Activated CD4-positive, CD25-positive, alpha-beta regulatory T cell treated with anti-CD3 and anti-CD28 coated beads, Interleukin-2, amount 50 U/mL, for 72 hours (primary cell): ENCODE measurements at places on chromosomes 5 and 9.

DNA sequence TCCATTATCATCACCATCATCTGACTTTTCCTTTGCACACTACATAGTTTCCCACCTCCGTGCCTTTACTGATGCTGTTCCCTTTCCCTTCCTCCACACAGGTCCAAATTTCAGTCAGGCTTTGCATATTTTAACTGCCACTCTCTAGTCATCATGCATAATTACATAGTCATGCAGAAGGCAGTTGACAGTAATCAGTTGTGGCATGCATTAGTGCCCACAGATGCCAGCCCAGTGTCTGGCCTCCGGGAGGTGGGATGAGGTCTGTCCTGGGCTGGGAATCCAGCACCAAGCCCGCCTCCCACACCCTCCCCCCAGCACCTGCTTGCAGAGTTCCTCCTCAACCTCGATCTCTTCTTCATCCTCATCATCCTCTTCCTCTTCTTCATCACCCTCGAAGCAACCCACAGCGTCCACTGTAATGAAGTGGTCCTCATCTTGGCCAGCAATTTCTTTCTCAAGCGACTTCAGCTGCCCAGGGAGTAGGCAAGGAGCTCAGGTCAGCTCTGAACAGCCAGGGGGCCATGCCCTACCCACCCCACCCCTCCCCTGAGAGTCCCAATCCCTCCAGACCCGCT, 8.8 kb downstream of the BBLN start:
- no peak for DNase-seq

DNA sequence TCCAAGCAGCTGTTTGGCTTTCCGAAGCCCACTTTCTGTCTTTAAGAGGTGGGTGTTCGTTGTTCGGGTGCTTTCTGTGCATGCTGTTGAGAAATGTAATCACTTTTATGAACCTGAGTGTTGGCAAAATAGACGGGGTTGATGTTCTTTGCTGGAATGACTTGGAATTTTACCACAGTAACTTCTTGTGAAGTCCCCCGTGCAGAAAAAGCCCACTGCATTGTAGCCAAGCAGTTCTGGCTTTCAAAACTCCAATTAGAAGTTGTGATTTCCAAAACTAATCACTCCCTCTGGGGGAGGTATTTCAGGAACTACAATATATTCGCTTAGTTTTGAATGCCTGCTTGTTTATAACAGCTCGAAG, 111.1 kb downstream of the PAM start:
- DNase-seq = no peak

GRCh38 chr5:65611524-65611923, 12.6 kb downstream of the TRIM23 start:
- no peak for DNase-seq

DNA sequence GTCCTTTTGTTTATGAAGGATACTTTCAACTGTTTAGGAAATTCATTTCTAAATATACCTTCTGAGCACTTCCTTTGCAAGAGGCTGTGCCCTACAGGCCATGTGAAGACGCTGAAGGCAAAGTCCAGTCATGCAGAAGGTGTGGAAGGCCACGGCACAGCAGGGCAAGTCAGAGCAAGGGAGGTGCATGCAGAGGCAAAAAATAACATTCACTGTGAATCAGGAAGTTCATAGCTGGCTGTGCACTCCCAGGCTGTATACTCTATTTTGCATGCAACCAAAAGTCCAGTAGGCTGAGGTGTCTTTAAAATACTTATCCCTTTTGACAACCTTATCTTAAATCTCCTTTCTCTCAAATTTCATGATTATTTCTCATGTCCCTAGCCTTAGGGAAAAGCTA, 50.3 kb downstream of the GNAQ start:
- DNase-seq = no peak

DNA sequence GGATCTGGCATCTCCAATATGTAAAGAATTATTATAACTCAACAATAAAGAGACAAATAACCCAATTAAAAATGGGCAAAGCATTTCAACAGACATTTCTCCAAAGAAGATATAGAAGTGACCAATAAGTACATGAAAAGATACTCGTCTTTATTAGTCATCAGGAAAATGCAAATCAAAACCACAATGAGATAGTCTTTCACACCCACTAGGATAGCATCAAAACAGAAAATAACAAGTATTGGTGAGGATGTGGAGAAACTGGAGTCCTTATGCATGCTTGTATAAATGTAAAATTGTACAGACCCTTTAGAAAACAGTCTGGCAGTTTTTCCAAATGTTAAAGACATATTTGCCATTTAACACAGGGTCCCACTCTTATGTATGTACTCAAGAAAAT, 39.1 kb upstream of the ITGA1 start:
- DNase-seq = no peak

- DNase-seq = no peak
These were observed 201.7 kb upstream of the OTULINL start for GRCh38 chr5:14379739-14380497.

GRCh38 chr5:149684371-149684770, 45.7 kb upstream of the PPARGC1B start:
- DNase-seq = no peak

DNA sequence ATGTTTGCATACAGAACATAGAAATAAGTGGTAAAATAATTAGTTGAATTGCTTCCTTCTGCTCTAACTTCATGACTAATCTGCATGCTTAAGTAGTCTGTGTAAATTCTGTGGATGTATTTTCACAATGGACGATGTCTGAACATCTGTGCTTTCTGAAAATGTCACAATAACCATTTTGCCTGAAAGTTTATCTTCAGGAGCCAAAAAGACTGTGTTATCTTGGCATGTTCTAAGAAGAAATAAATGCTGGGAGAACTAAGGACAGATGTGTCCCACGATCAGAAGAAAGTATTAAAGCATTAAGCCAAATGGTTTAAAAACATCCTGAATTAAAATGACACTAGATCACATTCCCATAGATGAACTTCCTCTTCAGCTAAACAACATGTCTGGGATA, 397.6 kb downstream of the SPOCK1 start:
- DNase-seq = no peak

GRCh38 chr5:68176802-68177479, 38.6 kb upstream of the PIK3R1 start:
- no peak for DNase-seq

DNA sequence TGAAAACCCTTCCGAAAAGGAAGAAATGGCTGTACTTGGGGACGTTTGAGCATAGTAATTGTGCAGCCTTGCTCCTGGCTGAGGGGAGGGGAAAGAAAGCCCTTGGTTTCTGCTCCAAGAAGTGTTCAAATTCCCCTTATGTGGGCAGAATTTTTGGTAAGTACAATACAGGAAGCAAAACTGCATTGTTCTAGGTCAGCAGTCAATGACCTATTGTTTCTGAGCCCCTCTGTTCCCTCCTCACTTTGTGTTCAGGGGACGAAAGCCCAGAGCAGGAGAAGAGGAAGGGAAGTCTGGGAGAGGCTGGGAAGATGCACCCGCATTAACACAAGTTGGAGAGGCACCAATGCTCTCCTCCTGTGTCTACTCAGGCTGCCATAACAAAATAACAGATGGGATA, 11.9 kb downstream of the BASP1 start:
- DNase-seq = no peak

DNA sequence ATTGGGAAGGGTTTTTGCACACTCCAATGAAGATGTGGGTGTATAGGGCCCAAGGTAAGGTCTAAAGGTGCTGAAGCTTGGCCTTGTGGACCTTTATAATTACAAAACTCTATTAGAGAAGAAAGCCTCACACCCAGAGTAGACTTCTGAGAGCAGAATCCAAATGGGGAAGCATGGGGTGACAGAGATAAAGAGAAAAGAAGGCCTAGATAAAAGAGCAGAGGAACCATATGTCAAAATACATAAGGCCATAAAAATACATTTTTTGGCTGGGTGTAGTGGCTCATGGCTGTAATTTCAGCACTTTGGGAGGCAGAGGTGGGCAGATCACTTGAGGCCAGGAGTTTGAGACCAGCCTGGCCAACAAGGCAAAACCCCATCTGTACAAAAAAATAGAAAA, 27.4 kb upstream of the TCERG1 start:
- no peak for DNase-seq

DNA sequence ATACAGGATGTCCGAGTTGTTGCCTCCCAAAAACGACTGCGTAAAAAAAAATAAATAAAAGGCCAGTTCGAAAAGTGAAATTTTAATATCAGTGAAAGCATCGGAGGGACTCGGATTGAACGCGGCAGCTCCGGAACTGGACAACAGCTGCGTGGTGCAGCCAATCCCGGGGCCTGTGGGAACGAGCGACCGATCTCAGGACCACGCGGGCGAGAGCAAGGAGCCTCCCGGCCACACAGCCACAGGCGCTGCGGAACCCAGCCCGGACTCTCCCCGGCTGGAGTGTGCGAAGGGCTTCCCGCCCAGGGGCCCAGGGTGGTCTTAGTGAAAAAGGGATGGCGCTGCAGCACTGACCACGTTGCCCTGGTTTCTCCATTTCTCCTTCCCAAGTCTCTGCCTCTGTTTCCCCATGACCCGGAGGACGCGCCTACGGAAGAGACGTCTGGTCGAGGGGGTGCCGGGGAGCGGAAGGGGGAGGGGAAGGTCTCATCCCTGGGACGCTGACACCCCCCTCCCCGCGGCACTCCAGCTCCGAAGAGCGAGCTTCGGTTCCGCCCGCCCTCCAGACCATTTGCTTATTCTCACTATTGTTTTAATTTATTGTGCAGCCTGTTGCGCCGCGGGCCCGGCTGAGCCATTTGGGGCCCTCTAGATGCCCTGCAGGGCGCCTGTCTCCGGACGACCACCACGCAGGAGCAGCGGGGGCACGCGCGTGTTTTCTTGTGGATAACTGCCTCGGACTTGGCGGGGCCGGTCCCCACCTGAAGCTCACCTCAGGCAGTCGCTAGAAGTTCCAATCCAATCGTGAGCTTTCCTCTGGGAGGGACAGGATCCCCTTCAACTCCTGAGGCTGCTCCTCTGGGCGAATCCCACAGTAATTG, 303.0 kb downstream of the PARP8 start:
- DNase-seq = no peak

DNA sequence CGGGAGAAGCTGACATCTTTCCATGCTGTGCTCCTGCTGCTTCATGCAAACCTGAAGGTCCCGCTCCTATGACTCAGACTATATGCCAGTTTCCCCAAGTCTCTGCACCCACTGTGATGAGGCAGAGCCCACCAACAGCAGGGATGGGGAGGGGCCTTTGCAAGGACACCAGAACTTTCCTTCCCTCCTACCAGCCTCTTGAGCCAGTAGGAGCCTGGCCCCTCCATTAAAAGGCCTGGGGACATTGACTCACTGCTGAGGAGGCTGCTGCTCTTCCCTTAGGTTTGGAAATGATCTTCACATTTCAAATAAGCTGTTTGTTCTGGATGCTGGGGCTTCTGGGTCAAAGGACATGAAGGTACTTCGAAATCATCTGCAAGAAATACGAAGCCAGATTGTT, 26.1 kb upstream of the CTSL start:
- no peak for DNase-seq

DNA sequence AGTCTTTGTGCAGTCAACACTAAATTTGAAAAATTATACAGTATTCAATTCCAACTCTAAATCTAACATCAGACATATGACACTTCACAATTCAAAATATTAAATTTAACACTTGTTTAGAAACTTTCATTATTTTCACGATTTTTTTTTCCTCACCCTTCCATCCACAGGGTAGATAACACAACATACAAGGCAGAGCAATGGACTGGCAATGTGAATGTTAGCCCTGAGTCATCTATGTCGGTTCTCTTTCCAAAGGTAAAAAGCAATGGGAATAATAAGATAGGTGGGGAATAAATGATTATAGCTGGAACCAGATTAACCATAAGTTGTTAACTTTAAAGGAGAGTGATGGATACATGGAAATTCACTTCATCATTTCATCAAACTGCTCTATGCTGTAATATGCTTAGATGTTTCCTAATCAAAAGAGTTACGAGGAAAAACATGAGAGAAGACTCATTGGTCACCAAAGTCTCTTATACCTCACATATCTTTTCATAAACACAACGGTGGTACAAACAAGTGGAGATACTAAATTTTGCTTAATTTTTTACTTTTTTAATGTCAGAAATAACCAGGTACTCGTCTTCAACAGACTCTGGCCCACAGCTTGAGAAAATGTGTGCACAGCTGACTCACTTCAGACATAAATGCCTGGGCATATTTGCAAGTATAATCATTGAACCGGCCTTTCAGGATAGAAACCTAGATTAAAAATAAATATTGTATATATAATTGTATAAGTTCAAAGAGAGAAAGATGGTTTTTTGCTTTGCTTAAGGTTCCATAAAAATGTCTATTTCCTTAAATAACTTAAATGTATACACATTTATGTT, 23.0 kb downstream of the RFX3 start:
- no peak for DNase-seq

DNA sequence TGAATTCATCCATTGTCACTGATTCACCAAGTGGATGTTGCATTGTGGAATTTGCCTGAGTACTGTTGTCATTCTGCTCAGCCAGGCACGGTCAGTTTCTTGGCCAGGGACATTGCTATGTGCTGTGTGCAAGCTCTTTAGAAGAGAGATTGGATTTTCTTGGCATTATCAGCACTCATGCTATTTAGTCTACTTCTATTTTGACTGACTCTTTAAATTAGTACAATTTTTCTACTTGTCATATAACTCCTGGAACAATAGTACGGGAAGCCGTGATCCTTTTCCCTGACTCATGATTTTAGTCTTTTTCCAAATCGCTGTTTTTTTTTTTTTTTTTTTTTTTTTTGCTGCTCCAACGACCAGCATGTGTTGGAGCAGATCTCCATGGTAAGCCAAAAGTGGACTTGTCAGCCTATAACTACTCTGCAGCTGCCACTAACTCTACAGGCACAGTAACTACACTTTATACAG, 129.7 kb downstream of the CDC42SE2 start:
- no peak for DNase-seq

DNA sequence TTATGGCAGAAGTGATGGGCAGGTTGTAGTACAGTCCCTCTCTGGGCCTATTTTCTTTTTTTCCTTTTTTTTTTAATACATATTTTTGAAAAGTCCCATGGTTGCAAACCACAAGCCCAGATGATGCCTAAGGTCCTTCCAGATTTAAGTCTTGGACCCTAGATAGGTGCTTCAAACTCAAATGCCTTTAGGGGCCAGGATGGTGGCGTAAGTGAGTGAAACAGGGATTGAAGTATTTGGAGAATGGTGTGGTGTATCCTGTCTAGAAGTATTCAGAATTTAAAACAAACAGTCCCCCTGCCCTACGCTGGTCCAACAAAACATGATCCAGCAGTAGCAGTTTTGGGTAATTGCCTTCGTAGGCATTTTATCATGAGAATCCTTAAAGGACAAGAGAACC, 2.2 kb downstream of the TIGD6 start:
- no peak for DNase-seq

GRCh38 chr9:94853887-94854286, 127.4 kb downstream of the AOPEP start:
- DNase-seq = no peak

- DNase-seq = no peak
These were observed 199.5 kb downstream of the CACNA1B start for GRCh38 chr9:138077126-138077525.

DNA sequence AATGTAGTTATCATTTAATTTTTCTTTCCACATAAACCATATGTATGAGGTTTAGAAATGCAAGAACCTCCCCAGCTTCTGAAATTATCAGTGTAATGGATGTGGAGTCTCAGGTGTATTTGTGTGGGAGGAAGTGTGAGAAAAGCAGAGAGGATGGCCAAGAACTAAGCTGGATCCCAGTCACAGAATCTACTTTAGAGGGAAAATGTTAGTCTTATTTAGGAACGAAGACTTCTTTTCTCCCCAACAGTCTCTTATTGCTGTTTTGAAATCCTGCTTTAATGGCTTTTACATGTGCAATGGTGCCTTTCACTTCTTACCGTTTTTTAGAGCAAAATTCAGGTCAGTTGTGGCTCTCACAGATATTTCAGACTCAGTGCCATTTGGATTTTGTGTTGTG, 3.0 kb downstream of the EQTN start:
- no peak for DNase-seq

- no peak for DNase-seq
These were observed 444.8 kb downstream of the ARHGEF28 start for GRCh38 chr5:74070766-74071165.
